ENCODE measurements at places on chromosomes 3 and 15.
A peak's percentile ranks its signal among the peaks of the same experiment; 100 is the strongest.

- DNase-seq: no peak
Observed at GRCh38 chr3:55416331-55416821, 70.7 kb downstream of the WNT5A start.

DNA sequence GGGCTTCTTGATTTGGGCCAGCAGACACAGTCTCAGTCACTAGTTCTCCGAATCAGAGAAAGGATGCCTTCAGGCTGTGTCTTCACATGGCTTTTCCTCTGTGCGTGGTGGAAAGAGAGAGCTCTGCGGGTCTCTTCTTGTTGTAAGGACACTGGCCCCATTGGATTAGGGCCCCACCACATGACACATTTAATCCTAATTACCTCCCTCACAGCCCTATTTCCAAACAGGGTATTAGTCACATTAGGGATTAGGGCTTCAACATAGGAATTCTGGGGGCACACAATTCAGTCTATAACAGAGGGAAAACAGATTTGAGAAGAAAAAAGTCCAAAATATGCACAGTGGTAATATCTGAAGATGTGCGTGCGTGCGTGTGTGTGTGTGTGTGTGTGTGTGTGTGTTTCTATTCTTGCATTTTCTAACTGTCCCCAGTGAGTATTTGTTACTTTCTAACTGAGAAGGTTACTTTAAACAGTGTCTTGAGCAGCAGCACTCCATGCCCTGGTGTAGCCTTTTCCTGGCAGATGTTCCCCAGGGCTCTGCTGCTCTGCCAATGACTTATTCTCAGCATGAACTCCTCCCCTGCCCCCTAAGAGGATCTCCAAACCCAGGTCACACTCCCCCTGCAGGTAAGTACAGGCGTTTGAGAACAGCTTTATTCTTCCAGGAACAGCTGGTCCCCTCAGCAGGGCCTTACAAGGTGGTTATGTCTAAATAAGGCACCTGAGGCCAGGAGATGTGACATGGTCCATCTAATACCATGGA is 72.9 kb downstream of the RPL39L start:
- DNase-seq: peak; percentile 33

GRCh38 chr15:43209059-43209824 is 11.6 kb downstream of the EPB42 start:
- no peak for DNase-seq

GRCh38 chr3:24545887-24546286 is 51.2 kb upstream of the THRB start:
- DNase-seq: no peak

DNA sequence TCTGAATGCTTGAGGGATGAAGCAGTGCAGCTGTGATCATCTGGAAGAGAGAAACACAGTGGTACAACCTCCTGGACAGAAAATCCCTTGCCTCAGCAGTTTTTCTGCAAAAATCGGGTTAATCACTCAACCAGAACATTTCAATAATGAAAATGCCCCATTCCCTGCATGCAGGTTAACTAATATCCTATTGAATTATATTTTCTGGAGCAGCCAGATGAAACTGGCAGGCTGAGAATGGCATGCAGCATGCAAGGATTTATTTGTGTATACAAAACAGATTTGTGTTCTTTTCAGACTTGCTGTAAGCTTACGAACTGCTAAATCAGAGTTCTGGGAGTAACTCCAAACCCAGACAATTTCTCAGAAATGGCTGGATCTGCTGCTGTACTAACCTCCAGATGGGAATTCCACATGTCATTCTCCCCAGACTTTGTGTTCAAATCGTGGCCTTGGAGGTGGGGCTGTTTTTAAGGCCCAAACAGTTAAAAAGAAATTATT is 39.1 kb downstream of the SLC9A9 start:
- DNase-seq: no peak

GRCh38 chr3:123597561-123597960 is 12.7 kb upstream of the HACD2 start:
- no peak for DNase-seq

- no peak for DNase-seq
Observed at GRCh38 chr3:4398120-4398940, 68.7 kb downstream of the SUMF1 start.

- DNase-seq: no peak
Observed at GRCh38 chr15:73231661-73232419, 136.9 kb downstream of the HCN4 start.

DNA sequence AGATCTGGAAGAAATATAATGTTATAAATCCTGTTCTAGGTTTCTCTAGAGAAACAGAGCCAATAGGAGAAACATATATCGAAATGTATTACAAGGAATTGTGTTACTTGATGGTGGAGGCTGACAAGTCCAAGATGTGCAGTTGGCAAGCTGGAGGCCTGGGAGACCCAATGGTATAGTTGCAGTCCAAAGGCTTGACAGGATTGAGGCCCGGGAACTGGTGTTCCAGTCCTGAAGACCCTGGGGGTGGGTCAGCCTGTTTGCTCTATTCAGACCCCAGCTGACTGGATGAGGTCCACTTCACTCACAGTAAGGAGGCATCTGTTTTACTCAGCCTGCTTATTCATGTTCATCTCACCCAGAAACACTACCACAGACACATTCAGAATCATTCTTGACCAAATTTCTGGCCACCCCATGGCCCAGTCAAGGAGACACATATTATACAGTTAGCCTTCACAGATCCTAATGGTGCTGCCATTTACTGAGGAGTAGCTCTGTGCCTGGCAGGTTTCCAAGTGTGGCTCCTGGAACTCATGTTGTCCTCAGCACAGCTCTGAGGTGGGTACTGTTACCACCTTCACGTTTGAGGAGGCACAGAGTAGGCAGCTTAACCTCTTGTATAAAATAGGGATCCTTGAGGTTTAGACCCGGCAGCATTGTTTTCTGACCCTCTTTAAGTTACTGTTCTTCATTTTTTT is 3.7 kb downstream of the TRAK1 start:
- DNase-seq: no peak

- no peak for DNase-seq
Observed at GRCh38 chr3:187247398-187247797, 44.1 kb downstream of the MASP1 start.

DNA sequence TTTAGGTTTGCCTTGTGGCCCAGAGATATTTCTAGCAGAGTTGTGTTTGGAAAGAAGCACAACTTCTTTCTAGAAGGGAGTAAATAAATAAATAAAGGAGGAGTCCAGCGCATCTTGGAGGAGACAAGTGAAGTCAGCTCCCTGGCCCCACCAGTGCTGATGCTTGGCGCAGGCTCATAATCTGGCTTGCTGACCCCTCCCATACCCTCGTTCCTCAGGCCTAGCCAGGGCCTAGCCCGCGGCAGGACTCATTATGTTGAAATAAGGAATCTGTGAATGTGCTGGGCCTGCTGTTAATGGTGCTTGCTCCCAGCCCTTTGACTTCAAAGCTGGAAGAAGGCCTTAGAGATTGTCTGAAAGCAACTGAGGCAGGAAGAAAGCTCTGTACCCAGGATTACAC is 3.1 kb downstream of the ZNF710 start:
- no peak for DNase-seq

DNA sequence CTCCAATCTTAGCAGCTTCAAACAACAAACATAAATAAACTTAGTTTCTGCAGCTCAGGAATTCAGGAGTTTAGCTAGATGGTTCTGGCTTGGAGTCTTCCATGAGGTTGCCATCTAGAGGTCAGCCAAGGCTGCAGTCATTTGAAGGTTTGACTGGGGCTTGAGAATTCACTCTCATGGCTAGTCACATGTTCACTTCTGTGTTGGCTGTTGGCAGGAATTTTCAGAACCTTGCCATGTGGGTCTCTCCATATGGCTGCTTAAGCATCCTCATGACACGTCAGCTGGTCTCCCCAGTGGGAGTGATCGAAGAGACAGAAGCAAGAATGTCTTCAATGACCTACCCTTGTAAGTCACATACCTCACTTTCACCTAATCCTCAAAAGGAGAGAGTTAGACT is 269.2 kb upstream of the CNTN3 start:
- no peak for DNase-seq

GRCh38 chr3:167783781-167784180 is 48.3 kb downstream of the SERPINI1 start:
- no peak for DNase-seq

- no peak for DNase-seq
Observed at GRCh38 chr3:25885544-25885943, 95.7 kb downstream of the OXSM start.

DNA sequence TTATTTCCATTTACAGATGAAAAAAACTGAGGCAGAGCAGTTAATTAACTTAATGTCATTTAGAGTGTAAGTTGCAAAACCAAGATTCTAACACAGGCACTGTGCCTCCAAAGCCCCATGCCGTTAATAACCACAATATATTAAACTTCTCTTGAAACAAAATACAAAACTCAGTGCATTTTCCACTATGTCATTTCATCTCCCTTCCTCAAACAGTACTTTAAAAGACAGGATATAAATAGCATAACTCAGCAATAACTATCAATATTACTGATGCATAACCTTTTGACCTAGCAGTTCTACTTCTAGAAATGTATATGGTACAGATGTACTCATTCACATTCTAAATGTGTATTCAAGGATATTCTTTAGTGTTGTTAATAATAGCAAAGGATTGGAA is 5.1 kb upstream of the TASOR start:
- no peak for DNase-seq

- no peak for DNase-seq
Observed at GRCh38 chr15:58147171-58147611, 9.0 kb downstream of the AQP9 start.

DNA sequence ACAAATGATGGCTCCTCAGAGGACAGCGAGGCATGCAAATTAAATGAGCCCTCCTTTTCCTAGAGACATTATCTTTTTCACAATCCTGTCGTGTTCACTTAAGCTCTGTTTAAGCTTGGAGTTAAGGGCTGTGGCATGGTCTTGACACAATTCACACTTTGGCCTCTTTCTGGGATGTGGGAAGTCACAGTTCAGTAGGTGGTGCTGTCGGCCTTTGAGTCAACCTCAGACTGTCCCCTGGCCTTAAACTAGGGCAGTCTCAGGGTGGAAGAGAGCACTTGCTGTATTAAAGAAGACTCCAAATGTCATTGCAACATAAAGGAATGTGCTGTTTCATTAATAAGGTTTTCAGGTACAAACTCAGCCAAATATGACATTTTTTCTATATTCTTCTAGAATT is 351.0 kb downstream of the MCTP2 start:
- DNase-seq: no peak

GRCh38 chr3:106376016-106376570 is 507.3 kb upstream of the CBLB start:
- DNase-seq: no peak

GRCh38 chr3:72848703-72849081 is 447 bp upstream of the SHQ1 start:
- peak; percentile 4 for DNase-seq

- DNase-seq: no peak
Observed at GRCh38 chr3:100277255-100277800, 16.5 kb downstream of the TBC1D23 start.

- no peak for DNase-seq
Observed at GRCh38 chr3:108293858-108294257, 2.5 kb upstream of the HHLA2 start.

DNA sequence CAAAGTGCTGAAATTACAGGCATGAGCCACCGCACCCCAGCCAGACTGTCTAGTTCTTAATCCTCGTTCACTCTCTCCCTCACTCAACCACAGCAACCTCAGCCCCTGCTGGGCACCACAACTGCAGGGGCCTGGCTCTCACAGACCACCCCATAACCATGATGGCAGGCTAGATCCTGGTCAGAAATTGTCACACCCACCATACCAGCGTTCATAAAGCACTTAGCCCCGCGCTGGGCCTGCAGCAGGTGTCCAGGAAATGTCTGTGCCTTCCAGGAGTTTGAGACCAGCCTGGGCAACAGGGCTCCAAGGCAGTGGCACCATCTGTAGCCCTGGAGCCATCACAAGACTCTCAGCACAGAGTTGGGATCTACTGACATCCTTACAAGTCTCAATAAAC is 1.9 kb downstream of the SHISA5 start:
- DNase-seq: no peak
